ENCODE measurements at places on chromosomes 2 and 18.

GRCh38 chr2:28300485-28301341 is 91.9 kb upstream of the FOSL2 start:
- DNase-seq, result no peak

DNA sequence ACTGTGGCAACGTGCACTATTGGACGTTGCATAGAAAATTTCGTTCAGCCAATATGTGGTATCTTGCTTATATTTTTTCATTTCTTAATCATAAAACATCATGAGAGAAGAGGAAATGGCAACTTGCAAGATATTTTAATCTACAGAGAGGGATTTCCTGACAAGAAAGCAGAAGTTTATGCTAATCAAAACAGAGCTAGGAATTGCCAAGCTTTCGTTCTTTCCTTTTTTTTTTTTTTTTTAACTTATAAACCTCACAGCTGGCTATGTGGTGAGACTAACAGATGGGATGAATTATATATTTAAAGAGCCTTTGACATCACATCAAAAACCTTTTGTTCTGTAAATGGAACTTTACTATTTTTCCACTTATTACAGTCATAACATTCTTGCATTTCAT is 1136.9 kb upstream of the TMEFF2 start:
- DNase-seq, result no peak

DNA sequence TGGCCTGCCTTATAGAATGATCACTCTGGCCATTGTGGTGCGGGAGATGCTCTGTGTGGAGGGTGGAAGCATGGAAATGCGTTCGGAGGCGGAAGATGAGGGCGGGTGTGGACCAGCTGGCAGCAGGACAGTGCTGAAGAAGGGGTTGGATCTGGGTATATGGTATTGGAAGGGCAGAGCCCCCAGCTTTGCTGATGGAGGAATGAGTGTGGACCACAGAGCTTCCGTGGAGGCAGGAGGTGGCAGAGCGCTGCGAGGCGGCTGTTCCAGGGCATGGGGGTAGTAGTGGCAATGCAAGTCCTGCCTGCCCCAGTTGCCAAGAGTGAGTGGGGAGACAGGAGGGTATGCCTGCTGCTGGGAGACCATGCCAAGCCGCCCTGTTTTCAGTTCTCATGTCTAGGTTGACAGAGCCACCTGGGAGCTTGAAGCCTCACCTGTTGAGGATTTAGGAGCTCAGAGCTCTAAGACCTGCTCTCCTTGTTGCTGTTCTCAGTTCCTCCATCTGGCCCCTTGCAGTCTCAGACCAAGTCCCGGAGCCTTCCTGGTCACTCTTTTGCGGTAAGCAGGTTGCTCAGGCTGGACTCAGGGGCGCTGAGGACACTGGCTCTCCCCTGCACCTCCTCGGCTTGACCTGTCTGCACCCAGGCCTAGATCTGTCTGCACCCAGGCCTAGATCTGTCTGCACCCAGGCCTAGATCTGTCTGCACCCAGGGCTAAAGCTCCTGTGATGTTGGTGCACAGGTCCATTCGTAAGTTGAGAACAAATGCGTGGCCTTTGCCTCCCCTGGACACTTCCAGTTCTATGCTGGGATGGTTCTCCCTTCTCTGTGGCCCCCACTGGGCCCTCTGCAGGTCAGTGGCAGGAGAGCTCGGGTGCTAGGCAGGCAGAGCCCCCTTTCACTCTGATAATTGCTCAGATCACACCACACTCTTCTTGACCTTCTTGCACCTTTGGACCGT is 290.5 kb upstream of the HS6ST1 start:
- no peak for DNase-seq

GRCh38 chr2:45390441-45390840 is 220.6 kb downstream of the SRBD1 start:
- DNase-seq, result no peak

DNA sequence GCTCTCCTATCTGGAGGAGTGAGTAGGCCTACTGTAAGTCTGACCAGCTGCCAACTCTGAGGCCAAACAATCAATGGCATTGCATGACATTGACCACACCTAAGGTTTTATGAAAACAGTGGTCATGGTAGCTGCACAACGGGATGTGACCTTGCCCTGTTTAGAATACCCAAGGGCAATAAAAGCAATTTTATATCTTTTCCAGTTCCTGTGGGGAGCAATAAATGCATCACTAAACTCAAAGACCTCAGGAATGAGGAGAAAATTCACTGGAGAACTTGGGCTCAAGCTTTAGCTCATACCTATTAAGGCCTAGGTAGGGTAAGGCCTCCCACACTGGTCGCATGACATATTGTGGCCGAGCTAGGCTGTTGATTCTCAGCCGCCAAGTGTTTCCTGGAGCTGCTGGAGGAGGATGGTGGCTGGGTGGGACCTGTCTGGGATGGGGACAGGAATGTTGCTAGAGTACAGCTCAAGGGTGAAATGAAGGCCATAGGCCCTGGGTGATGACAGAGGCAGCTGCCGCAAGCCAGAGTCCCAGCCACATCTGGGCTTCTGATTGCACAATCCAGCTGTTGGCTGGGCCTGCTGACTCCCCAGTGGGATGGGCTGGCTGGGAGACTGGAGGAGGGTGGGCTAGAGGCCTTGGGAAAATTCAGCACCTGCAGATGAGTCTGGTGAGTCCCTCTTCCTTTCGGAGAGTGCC is 313.7 kb downstream of the CYP26B1 start:
- no peak for DNase-seq

DNA sequence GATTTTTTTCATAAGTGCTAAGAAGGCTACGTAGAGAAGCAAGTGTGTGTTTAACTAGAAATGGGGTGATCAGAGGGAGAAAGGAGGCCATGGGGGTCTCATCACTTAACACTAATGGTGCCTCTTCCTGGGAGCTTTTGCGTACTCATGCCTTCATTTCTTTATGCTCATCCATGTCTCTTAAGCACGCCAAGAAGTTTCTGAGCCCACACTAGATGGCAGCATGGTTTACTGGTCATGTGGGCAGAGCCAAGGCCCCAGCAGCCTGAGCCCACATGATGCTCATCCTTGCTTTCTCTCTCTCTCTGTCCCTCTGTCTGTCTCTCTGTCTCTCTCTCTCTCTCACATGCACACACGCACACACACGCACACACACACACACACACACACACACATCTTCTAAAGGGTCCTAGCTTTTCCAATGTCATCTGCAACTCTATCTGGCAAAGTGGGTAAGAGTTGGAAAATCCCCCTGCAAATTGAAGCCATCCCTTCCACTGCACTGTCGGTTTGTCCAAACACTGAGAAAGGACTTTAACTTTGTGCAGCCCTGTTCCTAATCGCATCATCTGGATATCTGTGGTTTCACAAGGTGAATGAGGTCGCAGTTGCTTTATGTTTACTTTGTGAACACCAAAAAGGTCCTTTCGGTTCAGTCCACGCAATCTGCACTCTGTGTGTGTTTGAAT is 137.1 kb upstream of the CCDC68 start:
- no peak for DNase-seq

GRCh38 chr18:46567196-46567595 is 89.8 kb downstream of the LOXHD1 start:
- no peak for DNase-seq

GRCh38 chr2:107313316-107313715 is 427.3 kb upstream of the ST6GAL2 start:
- DNase-seq, result no peak

All from activated CD4-positive, alpha-beta T cell treated with anti-CD3 and anti-CD28 coated beads, Interleukin-2, amount 50 U/mL, for 4 hours (primary cell).